ENCODE measurements at places on chromosomes 11 and 22.

- no peak for DNase-seq
These were observed 273.3 kb downstream of the CTTN start for GRCh38 chr11:70671611-70672010.

DNA sequence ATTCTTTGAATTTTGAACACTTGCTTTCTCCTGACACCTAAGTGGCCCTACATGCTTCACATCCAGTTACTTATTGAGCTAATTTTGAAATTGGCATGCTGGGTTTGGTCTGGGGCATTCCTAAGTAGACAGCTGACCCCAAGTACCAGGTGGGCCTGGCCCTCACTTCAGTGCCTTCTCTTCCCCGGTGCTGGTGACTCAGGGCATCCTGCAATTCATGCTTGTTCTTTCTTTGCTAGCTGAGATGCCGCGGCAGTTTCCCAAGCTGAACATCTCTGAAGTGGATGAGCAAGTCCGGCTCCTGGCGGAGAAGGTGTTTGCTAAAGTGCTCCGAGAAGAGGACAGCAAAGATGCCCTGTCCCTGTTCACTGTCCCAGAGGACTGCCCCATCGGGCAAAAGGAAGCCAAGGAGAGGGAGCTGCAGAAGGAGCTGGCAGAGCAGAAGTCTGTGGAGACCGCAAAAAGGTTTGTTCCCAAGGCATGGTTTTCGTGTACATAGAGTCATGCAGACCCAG is 6.3 kb downstream of the AMPD3 start:
- no peak for DNase-seq

DNA sequence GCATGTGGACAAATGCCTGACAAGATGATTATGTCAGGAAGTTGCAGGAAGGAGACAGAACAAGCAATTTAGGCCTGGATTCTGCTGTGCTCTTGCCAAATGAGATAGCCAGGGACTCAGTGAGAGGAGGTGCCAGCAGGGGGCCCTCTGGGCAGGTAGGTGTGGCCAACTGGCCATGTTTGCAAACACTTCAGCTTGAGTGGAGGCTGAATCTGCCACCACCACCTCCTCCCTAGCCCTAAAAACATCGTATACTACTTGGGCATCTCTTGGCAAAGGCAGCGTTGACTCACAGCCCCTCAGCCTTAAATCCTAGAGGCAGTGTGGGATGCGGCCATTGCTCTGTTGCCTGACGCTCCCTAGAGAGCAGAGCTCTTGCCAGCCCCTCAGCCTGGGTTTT is 95.1 kb upstream of the PLET1 start:
- DNase-seq: no peak

DNA sequence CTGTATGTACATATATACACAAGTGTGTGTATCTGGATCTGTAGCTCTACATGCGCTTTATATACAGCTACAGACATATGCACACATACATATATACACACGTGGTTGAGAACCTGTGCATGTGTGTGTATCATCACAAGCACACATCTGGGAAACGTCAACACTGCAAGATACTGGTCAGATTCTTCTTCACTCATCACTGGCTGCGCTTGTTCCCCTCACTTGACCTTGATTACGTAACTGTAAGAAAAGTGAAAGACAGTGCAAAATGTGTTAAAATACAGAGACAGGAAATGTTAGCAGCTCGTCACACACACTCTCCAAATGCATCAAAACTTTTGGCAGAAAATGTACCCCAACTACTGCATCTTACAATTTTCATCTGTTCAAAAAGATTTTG is 51.9 kb upstream of the MN1 start:
- DNase-seq: no peak

- DNase-seq: no peak
These were observed 503.8 kb downstream of the BRD1 start for GRCh38 chr22:49323751-49324415.

DNA sequence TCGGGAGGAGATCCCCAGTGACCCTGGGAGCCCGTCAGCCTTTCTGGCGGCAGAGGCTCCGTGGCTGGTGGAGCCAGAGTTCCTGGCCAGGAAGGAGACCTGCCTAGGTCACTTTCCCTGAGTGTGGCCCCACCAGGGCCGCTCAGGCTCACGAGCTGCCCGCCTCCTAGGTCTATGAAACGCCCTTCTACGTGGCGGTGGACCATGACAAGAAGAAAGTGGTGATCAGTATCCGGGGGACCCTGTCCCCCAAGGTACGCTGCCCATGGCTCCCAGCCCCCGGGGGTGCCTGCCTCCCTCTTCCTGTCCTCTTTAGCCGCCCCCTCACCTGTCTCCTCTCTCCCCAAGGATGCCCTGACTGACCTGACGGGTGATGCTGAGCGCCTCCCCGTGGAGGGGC is 17.0 kb upstream of the MYRF start:
- no peak for DNase-seq

DNA sequence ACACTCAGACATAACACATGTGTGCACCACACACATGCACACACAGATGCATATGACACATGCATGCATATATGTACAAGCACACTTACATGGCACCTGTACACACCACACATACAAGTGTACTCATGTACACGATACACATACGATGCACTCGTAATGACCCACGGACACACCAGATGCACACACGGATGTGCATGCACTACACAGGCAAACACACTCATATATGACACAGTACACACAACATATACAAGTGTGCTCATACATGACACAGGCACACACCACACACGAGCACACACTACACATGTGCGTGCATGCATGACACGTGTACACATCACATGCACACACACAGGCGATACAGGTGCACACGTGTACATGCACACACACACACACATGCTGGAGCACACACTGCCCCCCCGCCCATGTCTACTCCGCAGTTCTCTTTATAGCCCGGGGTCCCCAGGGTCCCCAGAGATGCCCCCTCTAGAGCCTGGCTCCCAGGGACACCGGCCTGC is 4.8 kb upstream of the TH start:
- no peak for DNase-seq

DNA sequence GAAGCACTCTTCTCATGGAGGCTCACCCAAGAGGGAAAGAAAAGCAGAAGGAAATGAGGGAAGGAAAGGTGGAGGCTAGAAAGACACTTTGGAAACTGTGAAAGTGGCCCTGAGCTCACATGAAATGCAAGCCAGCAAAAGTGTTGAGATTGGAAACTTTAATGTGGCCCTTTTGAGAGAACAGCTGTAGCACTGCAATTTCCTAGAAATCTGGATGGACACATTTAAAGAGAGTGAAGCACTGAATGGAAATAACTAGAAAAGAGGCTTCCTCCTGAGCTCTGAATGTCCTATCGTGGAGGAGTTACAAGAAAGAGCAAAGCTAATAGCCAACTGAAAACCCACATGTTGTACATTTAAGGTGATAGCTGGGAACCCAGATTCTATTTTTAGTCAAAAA is 56.0 kb downstream of the LIF start:
- DNase-seq: no peak

- no peak for DNase-seq
These were observed 478.9 kb upstream of the ARHGAP42 start for GRCh38 chr11:100208207-100208606.

- DNase-seq: no peak
These were observed 30.1 kb downstream of the ST14 start for GRCh38 chr11:130189492-130190210.

GRCh38 chr22:33111491-33111890 is 53.3 kb upstream of the SYN3 start:
- DNase-seq: no peak

GRCh38 chr11:134995741-134996140 is 583.7 kb upstream of the B3GAT1 start:
- DNase-seq: no peak

DNA sequence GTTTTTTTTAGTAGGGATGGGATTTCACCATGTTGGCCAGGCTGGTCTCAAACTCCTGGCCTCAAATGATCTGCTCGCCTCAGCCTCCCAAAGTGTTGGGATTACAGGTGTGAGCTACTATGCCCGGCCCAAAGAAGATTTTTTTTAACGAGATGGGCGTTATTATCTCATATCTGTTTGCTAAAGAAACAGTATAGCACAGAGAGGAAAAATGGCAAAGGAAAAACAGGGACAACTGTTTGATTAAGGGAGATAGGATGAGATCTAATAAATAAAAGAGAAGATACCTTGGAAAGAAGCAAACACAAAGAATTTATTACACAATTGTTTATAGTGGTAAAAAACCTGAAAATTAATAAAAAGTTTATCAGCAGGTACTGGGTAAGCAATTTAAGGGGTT is 10.4 kb upstream of the CEP295 start:
- DNase-seq: no peak

- DNase-seq: no peak
These were observed 14.3 kb upstream of the POU2AF3 start for GRCh38 chr11:111283945-111284481.

- DNase-seq: no peak
These were observed 35.3 kb upstream of the EP300 start for GRCh38 chr22:41057076-41057475.

DNA sequence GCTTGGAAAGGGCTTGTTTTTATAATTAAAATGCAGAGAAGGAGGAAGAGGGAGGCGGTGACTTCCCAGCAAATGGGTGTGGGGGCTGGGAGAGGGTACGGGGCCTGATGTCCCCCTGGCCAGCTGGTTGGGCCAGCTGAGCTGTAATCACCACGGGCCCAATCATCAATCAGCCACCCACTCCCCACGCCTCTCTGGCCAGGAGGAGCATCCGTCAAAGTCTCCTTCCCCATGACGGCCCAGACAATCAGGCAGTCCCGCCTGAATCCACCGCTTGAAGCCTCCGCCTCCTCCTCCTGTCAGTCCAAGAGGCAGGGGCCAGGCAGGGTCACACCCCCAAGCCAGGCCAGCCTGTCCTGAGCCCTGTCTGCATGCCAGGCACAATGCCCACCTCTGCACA is 13.3 kb upstream of the CABP7 start:
- DNase-seq: no peak

GRCh38 chr11:84969103-84969502 is 658.0 kb downstream of the DLG2 start:
- DNase-seq: no peak

DNA sequence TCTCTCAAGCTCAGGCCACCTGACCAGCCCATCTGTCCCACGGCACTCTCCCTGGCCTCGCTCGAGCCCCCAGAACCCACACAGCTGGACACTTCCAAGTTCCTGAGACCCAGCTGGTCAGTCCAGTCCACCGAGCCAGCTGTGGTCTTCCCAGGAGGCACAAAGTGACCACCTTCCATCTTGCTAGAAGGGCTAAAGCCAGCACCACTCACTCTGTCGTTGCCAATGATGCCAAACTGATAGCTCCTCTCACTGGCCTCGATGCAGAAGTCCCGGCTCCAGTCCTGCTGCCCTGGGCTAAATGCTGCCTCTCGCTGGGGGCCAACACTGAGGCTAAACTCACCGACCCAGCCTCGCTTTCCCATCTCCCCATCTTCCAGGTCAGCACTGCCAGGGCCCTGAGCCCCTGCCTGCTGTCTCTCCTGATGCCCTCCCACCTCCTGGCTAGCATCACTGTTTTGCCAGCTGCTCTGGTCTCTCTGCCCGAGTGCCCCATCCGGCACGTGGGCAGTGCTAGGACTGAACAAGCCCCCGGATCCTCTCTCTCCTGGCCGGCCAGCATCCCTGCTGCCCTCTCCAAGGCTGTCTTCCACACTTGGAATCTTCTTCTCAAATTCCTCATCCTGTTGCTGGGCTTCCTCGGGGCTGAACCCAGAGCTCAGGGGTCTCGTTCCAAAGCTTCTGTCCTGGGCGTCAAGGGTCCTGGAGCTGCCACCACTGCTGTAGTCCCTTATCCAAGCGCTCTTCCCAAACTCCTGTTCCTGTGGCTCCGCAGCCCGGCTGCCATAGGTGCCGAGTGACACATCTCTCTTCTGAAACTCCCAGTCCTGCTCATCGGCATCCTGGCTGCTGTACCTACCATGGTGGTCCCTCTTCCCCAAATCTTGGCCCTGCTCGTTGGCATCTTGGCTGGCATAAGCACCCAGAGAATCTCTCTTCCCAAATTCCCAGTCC is 15.4 kb downstream of the TNKS1BP1 start:
- DNase-seq: no peak

DNA sequence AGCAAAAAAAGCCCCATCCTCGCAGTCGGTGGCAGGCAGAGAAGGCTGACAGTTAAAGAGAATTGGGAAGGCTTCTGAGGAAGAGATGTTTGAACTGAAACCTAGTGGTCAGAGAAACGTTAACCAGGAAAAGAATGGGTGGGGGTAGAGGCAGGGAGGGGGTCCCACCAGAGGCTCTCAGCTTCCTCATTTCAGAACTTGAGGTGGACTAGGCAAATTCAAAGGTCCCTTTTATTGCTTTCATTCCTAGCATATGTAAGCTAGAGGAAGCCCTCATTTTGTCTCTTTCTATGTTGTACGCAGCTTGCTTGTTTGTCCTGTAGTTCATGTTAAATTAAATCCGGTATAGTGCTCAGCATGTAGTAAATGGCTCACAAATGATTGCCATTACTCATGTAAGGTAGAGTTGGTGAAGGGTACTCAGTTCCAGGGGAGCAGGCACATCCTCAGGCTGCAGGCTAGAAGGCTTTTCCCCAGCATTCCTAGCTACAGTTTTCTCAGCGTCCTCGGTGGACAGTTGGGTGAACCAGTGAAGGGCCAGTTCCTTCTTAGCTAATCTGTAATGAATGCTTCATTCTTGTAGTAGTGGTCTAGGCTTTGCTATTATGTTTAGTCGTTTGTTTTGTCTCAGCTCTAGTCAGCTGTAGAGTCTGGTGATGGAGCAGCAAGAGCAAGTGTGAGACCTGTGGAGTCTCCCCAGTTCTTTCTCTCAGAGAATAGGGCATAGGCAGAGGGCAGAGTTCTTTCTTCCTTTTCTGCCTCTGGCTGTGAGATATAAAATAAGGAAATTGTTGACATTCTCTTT is 58.6 kb downstream of the UVRAG start:
- no peak for DNase-seq

GRCh38 chr11:1234771-1235305 is 12.0 kb downstream of the MUC5B start:
- DNase-seq: no peak

DNA sequence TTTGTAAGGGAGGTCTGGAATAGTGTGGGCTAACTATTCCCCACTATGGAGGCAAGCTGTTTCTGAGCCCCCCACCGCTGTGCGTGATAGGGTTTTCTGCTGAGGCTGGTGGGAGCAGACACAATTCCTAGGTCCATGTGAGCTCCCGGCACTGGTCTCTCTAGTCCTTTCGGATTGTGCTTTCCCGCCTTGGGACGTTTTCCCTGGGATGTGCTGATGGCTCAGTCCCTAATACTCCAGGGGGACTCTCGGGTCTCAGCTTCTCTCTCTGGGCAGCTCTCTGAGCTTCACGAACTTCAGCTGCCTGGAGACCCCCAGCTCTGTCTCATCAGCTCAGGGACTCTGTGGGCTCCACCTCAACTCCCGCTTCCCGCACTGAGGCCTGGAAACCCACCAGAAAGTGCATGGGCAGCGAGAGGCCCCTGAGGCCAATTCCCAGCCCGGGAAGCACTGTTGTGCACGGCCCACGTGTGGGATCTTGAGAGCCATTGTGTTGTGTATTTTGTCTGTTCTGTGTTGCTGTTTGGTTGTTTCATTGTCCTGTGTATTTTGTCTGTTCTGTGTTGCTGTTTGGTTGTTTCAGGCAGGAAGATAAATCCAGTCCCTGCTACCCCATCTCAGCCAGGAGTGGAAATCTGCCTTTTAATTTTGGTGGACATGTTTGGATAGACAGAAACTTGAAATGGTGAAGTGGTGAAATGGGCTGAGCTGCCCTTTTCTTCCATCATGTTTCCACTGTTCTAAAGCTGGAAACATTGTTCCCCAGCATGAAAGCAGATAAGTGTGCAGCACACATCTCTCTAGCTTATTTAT is 12.7 kb upstream of the TNNT3 start:
- DNase-seq: no peak
